LHCN-M2 (cell line): ENCODE measurements at places on chromosomes 6 and 20. TPM values are rescaled to one million over a fixed set of nuclear protein-coding genes. Genes with fewer than 3 reads are reported as not detected.

GRCh38 chr20:41509316-41510200 lies 108.6 kb downstream of the CHD6 start:
- peak; percentile 14 for DNase-seq

OXT gene
- not detected in 2 replicates for total RNA-seq

DNA sequence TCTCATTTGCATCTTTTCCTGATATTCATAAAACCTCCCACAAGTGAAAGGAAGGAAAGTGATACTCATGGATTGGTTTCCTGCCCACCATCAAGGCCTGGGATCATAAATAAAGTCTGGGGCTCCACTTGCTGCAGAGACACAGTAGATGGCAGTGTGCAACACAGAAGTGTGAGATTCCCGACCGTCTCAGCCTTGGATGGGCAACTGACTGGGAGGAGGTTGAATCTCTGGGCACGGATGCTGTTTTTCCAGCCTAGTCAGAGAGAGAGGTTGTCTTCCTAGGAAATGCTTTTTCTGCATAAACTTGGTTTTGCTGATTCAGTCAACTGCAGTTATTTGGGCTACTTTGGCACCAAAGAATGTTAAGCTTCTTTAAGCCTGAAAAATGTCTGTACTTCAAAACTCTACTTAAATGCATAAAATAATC lies 9.9 kb upstream of the RFPL4B start:
- DNase-seq = peak; percentile 83

DNA sequence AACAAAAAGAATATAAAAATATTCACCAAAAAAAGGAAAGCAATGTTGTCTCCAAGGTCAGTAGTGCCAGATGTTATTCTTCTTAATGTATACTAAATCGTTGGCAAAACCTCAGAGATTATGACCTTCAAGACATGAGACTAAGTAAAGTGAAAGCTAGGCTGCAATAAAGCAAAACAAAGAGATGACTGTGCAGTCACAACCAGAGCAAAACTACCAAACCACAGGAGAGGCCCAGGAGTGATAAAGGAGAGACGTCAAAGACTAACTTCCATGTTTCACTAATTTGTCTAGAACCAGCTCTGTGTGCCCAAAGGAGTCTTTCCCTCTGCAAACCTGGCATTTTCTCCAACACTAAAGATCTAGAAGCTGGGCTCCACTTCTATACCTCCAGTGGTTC lies 155.9 kb upstream of the POU3F2 start:
- no peak for DNase-seq

- no peak for DNase-seq
These were observed 1.1 kb downstream of the SLC22A23 start for GRCh38 chr6:3455569-3456394.

GRCh38 chr20:2538931-2539720 lies 2.8 kb downstream of the TMC2 start:
- DNase-seq = no peak

IL17A gene
- total RNA-seq = not detected in 2 replicates

DNA sequence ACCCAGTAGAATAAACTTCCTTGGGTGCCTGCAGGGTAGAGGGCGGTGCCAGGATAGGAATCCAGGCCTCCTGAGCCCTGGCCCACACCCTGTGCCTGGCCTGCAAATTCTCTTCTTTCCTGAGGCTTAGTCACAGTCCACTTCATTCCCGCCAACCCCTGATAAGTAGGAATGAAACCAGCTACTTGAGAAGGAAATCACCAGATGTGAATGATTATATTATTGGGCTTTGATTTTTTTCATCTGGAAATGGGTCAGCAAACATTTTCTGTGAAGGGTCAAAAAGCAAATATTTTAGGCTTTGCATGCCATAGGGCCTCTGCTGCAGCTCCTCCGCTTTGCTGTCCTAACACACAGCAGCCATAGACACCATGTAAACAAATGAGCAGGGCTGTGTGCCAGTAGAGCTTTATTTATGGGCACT lies 50.2 kb downstream of the STK35 start:
- no peak for DNase-seq

DNA sequence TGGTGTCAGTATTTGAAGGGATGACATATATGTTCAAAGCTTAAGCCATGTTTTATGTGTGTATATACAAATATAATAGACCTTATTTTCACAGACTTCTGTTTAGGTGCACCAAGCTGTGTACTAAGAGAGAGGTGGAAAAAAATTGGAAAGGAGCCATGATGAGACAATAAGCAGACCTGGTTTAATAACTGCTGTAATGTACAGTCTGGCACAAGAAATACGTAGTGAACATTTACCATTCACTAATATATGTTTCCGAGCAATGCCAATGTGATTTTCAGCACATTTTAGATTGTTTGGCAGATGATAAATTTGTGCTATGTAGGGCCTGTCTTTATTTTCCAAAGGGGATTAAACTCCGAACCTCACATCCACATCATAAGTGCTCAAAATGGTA lies 116.3 kb downstream of the KHDC1L start:
- no peak for DNase-seq
